Mesothelial cell of epicardium (in vitro differentiated cells): ENCODE measurements at places on chromosomes 11 and 22. TPM values are rescaled to one million over a fixed set of nuclear protein-coding genes. Genes with fewer than 3 reads are reported as not detected.

DNA sequence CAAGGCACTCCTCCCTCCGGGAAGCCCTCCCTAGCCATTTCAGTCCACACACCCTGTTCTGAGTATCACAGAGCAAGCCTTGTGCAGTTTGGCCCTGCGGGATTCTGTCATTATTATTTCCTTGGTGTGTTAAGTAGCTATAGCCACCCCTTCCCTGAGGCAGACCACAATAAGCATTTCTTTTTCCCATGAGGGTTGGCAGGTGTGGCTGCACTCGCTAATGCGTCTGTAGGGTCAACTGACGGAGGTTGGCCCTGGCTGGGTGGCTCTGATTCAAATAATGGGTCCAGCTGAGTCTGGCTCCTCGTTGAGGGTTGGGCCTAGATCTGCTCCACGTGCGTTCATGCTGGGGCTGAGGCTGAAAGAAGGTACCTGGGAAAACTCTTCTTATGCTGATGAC lies 5.1 kb downstream of the F2 start:
- DNase-seq, result no peak

DNA sequence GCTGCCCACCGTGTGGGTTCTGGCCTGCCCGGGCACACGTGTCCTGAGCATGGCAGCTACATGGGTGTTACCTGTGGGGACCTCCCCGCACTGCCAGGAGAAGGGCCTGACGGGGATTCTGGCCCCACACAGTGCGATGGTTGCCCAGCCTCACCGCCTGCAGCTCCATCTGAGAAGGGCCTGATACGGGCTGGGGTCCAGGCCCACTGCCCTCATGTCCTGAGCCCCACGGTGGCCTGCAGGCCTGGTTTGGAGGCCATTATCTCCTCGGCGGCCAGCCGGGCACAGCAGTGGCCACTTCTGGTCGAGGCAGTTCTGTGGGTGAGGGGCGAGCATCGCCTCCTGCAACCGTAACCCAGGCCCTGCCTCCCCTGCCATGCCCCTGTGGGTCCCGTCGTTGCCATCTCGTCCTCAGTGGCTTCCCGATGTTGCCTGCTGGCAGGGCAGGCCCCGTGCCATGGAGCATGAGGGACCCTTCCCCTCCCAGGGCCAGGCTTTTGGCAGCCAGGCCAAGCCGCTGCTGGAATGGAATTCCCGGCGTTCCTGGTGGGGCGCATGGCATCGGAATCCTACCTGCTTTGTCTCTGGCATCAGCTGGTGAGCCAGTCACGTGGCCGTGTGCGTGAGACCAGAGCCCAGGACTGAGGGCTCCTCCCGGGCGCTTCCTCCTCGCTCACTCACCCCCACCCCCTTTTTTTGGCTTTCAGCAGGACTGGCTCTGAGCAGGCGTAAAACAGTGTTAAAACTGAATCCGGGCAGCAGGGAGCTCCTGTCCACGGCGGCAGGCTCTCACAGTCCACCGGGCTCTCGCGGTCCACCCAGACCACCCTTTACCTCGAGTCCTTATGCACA lies 71.9 kb upstream of the PPARA start:
- DNase-seq, result no peak

- DNase-seq, result no peak
Measured at GRCh38 chr11:111603611-111604130, 1.4 kb downstream of the SIK2 start.

GRCh38 chr11:62071408-62071807 lies 52.4 kb upstream of the INCENP start:
- DNase-seq, result no peak

DNA sequence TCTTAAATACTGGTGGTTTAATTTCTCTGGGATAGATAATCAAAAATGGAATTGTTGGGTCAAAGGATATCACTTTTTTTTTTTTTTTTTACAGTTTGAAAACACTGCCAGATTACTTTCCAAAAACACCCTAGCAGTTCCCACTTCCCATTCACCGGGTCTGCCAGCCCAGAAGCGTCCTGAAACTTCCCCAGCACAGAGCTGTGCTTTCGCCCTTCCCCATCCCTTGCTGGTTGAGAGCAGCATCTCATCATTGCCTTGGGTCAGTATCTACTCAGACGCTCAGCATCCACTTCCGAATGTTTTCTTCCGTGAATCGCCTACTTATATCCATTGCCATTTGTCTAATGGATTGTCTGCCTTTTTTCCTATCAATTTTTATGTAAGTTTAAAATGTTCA lies 5.5 kb downstream of the CERK start:
- DNase-seq, result no peak

DNA sequence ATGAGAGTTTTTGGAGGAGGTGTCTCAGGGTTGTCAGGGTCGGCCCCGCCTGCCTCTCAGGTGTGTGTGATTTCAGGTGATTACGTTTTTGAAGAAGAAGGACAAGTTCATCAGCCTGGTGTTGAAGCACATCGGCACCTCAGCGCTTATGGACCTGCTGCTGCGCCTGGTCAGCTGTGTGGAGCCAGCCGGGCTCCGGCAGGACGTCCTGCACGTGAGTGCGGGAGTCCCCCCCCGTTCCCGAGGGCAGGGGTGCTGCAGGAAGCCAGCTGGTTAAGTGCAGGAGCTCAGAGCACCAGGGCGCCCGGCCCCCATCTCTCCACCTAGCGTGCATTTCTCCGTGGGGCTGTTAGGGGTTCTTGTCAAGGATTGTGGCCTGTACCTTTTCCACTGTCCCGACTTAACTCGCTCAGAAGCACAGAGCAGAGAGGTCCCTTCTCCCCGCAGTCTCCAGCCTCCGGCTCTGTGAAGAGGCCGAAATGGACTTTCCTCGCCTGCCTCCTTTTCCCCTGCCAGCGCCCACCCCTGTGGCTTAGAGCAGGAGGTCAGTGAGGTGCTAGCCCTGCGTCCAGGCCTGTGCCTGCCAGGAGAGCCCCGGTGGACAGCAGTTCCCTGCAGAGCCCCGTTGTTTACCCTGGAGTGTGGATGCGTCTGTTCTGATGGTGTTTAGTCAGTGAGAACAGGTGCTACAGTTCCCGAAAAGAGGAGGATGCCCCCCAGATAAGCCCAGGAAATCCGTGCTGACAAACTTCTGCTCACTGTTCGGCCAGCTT lies 60.2 kb downstream of the SBF1 start:
- DNase-seq, result no peak

The OR8G1 gene
- not detected in 3 replicates for total RNA-seq

The IRF7 gene
- 20.8 to 24.5 TPM (median 21.9 TPM) in 3 replicates for total RNA-seq

The ZDHHC13 gene
- 14.2 to 19.1 TPM (median 17.3 TPM) in 3 replicates for total RNA-seq

The SPI1 gene
- 0.36 to 0.51 TPM in 2 of 3 replicates, not detected in the other for total RNA-seq

The SPATA19 gene
- total RNA-seq, result not detected in 3 replicates

The AP5B1 gene
- total RNA-seq, result 23.3 to 24.9 TPM (median 24.3 TPM) in 3 replicates

The KCNQ1OT1 gene
- total RNA-seq, result 30.5 to 35.1 TPM (median 31.9 TPM) in 3 replicates
